CD4-positive, alpha-beta T cell treated with Interleukin-15 for 4 hours (primary cell): ENCODE measurements at places on chromosomes 11 and 22.

- DNase-seq: no peak
Measured at GRCh38 chr11:32172041-32172847, 81.4 kb downstream of the RCN1 start.

- no peak for DNase-seq
Measured at GRCh38 chr11:118111019-118111743, 24.4 kb upstream of the SMIM35 start.

GRCh38 chr22:41343717-41344116 lies 38.0 kb upstream of the TEF start:
- DNase-seq: no peak

GRCh38 chr11:114252767-114253166 lies 43.4 kb upstream of the NNMT start:
- DNase-seq: no peak

DNA sequence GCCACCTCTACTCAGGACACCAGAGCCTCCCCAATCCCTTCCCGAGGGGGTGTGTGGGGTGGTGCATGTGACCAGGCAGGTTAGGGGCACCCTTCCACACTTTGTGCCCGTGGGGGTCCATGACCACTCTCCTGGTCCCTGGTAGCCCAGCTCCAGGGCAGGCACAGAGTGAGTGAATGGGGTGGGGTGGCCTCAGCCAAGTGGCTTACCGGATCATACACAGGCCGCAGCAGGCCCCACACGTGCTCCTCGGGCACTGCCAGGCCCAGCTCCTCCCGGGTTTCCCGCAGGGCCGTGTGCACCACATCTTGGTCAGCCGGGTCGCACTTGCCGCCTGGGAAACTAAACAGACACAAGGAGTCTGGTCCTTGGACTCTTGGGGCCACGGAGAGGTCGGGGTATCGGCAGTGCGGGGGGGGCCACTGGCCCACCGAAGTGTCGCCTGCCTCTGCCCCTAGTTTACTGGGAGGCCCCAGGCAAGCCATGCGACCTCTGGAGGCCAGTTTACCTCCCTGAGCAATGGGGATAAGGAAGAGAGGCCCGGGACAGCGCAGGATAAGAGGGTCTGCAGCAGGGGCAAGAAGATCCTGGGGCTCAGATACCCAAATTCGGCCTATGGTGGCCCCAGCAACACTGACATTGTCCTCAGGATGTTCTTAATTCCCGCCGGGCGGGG lies 889 bp downstream of the NUDT8 start:
- DNase-seq: no peak

DNA sequence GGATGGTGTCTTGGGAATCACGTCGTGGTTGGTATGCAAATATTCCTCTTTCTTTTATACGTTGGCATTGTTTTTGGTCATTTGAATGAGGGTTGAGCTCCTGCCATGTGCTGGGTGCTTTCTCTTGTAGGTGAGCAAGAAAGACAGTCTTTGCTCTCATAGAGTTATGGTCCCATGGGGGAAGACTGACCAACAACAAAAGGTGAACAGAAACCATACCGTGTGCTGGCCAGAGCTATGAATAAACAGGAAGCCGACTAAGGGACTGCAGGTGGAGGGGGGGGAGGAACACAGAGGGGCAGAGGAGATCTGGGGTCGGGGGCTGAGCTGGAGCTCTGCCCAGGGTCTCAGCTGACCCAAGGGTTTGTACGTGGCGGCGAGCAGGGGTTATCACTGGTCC lies 245.3 kb downstream of the CTTN start:
- DNase-seq: no peak

DNA sequence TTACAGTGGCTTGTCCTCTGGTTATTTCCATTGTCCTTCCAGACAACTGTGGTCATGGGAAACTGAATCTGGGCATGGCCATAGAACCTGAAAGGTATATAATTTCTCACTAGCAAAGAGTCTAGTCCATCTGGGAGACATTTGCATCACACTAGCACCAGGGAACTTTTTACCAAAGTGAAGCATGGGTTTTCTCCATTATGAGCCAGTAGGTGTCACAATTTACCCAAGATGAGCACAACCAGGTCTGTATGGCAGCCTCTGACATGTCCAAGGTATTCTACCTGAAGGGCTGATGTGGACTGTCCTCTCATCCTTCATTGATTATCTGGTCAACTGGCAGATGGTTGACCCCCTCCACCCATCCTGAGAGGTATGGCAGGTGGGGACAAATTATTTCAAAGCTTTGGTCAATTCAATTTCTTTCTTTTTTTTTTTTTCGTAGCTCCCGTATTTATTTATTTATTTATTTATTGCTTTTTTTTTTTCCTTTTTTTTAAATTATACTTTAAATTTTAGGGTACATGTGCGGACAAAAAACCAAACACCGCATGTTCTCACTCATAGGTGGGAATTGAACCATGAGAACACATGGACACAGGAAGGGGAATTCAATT lies 425.9 kb downstream of the TMEM135 start:
- DNase-seq: no peak

GRCh38 chr11:119585043-119585781 lies 143.8 kb downstream of the NECTIN1 start:
- DNase-seq: no peak
